T-helper 2 cell treated with Interferon-gamma antibody and Interleukin-4, amounts not matched to agents 100 ng/mL and 5 ng/mL, for 36 hours (primary cell): ENCODE measurements at places on chromosomes 2 and 18. TPM values are rescaled to one million over a fixed set of nuclear protein-coding genes. Genes with fewer than 3 reads are reported as not detected.

Gene ZSCAN30
- total RNA-seq, result 12.5 and 13.3 TPM in 2 replicates

Gene NETO1
- total RNA-seq, result not detected in 2 replicates

Gene SELENOI
- total RNA-seq, result 37.1 and 38.5 TPM in 2 replicates

Gene ADCYAP1
- not detected in 2 replicates for total RNA-seq

Gene PIAS2
- total RNA-seq, result 26.8 and 29.2 TPM in 2 replicates

Gene RTP5
- total RNA-seq, result 0.07 and 0.09 TPM in 2 replicates

Gene ACVR1C
- total RNA-seq, result 0.55 and 0.70 TPM in 2 replicates

Gene DCDC2C
- not detected in 2 replicates for total RNA-seq

Gene AGXT
- total RNA-seq, result not detected in 2 replicates

Gene CHST9
- total RNA-seq, result not detected in 2 replicates

Gene RBFA
- total RNA-seq, result 28.7 and 31.0 TPM in 2 replicates

Gene TEX44
- total RNA-seq, result not detected in 2 replicates

Gene NDUFB3
- 132 and 137 TPM in 2 replicates for total RNA-seq

Gene ERBB4
- not detected in 2 replicates for total RNA-seq

Gene DPP4
- 137 and 138 TPM in 2 replicates for total RNA-seq

Gene CYP26B1
- not detected in 2 replicates for total RNA-seq

Gene FSHR
- total RNA-seq, result not detected in 2 replicates

Gene GALNT13
- 0.14 and 0.18 TPM in 2 replicates for total RNA-seq

Gene DTNA
- 0.25 TPM in 1 of 2 replicates, not detected in the other for total RNA-seq

Gene MOCOS
- 0.07 and 0.30 TPM in 2 replicates for total RNA-seq

Gene UGT1A10
- total RNA-seq, result not detected in 2 replicates

Gene CROCC2
- total RNA-seq, result not detected in 2 replicates

Gene RBM43
- total RNA-seq, result 3.9 and 4.2 TPM in 2 replicates

Gene KCNG2
- total RNA-seq, result not detected in 2 replicates

Gene SLC1A4
- 62.8 and 63.3 TPM in 2 replicates for total RNA-seq

Gene SLC4A3
- total RNA-seq, result not detected in 2 replicates

Gene PDE11A
- not detected in 2 replicates for total RNA-seq

Gene MYO5B
- 0.02 TPM in 1 of 2 replicates, not detected in the other for total RNA-seq

Gene CABYR
- total RNA-seq, result 0.39 and 0.73 TPM in 2 replicates

Gene HOXD12
- not detected in 2 replicates for total RNA-seq

Gene CPO
- not detected in 2 replicates for total RNA-seq

Gene SKA1
- total RNA-seq, result 34.3 and 35.9 TPM in 2 replicates

Gene MYOM1
- total RNA-seq, result 1.5 and 1.8 TPM in 2 replicates

Gene TMEM17
- 0.14 and 0.39 TPM in 2 replicates for total RNA-seq

Gene SEPTIN10
- 0.57 and 0.77 TPM in 2 replicates for total RNA-seq

Gene B3GNT7
- total RNA-seq, result not detected in 2 replicates

Gene GALR1
- total RNA-seq, result not detected in 2 replicates

Gene FN1
- total RNA-seq, result 0.82 and 1.3 TPM in 2 replicates

Gene RPIA
- total RNA-seq, result 43.9 and 45.4 TPM in 2 replicates

Gene RNU2-63P
- total RNA-seq, result 22.6 and 24.3 TPM in 2 replicates

Gene CCDC178
- not detected in 2 replicates for total RNA-seq

Gene PSTPIP2
- 24.7 and 25.6 TPM in 2 replicates for total RNA-seq

Gene ADAM23
- total RNA-seq, result 0.18 TPM in 2 replicates

Gene KCNIP3
- total RNA-seq, result not detected in 2 replicates

Gene MALT1
- total RNA-seq, result 35.8 and 36.9 TPM in 2 replicates

Gene AMER3
- not detected in 2 replicates for total RNA-seq

Gene ALPI
- total RNA-seq, result not detected in 2 replicates

Gene FBXO41
- 15.4 and 16.2 TPM in 2 replicates for total RNA-seq
